ENCODE measurements at places on chromosomes 1 and 21.

DNA sequence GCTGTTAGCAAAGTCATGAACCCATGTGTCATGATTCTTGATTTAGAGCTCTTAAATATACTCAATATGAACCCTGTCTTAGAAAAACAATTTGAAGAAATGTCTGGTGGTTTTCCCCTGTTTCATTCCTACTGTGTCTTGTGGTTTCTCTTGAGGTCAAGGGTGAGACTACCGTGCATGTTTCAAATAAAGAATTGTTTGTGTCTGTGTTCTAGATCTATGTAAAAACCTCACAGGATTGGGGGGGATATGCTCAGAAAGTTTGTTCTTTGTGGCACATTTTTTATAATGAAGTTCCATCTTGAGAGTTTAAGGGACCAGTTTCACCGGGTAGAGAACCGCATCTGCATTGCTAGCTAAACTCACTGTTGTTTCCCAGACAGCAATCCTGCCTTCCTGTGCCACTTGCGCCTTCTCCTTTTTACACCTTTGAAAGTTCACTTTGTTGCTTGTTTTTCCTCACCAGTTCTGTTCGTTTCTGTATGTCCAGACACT, 30.9 kb upstream of the CACYBP start:
- DNase-seq, result peak; percentile 93

DNA sequence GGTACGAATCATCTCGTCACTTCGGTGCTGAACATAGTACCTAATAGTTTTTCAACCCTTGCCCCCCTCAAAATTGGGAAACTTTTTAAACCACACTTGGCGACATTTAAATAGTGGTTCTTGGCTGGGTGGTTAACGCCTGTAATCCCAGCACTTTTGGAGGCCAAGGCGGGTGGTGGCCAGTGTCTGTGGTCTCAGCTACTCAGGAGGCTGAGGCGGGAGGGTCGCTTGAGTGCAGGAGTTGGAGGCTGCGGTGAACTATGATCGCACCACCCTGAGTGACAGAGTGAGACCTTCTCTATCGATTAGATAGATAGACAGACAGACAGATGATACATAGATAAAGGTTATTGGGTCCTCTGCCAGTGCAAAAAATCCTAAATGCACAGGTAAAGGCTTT, 55.5 kb upstream of the RASAL2 start:
- DNase-seq, result no peak

GRCh38 chr1:21324368-21325141, 34.3 kb upstream of the ECE1 start:
- DNase-seq, result no peak

- DNase-seq, result no peak
These were observed 161.7 kb downstream of the PBX1 start for GRCh38 chr1:164720440-164721227.

- DNase-seq, result no peak
These were observed 20.9 kb downstream of the TRABD2B start for GRCh38 chr1:47976267-47976666.

DNA sequence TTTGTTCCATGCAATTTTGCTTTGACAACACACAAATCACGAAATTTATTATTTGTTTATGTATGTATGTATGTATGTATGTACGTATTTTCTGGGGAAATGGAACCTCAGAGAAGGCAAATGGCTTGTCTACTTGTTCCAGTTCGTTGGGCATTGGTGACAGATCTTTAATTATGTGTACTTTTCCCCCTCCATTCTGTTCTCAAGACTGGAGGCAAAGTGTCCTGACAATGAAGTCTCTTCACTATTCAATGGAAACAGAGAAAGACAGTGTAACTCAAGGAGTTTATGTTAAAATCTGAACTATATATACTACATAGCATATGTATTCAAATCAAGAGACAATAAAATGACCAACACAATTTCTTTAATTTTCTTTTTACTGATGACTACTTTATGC, 245.7 kb upstream of the PTBP2 start:
- DNase-seq, result no peak

DNA sequence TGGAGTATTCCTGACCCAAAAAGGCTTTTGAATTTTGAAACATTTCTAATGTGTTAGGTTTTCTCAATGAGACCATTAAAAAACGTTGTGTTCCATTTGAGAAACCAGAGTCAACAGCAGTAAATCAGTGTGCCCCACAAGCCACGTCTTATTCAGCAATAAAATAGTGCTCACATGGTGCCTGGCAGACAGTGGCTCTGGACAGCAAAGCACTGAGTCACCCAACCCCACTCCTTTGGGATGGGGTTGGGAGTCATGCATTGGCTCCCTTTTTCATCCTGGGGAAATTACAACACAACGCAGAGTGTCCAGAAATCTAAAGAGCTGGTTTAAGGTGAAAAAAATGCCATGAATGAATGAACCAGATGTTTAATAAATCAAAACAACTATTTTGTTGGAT, 46.5 kb downstream of the KCNJ15 start:
- DNase-seq, result no peak

DNA sequence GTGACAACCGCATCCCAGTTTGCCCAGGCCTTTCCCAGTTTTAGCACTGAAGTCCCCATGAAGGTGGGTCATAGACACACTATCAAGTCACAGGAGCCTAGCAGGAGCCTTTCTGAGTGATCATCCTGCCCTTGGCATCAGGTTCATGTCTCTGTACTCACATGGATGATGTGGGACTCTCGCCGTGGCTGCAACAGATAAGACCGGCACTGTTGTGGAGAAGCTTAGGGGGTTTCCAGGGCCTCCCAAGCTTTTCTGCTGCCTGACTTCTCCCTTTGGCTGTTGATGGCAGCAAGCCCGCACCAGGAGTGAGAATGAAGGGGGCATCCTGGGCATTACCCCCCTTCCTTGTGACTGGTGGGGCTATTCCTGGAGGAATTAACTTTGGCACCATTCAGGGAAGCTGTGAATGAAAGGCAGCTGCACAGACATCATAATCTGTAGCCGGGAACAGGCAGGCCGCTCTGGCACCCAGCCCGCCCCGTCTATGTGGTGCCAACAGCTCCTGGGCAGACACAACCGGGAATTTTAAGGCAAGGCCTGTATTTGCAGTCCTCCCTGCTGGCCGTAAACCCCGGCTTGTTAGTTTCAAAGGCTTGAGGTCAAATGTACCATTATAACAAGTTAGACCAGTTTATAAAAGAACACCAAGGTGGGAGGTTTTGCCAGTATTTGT, 148.6 kb downstream of the HUNK start:
- no peak for DNase-seq

DNA sequence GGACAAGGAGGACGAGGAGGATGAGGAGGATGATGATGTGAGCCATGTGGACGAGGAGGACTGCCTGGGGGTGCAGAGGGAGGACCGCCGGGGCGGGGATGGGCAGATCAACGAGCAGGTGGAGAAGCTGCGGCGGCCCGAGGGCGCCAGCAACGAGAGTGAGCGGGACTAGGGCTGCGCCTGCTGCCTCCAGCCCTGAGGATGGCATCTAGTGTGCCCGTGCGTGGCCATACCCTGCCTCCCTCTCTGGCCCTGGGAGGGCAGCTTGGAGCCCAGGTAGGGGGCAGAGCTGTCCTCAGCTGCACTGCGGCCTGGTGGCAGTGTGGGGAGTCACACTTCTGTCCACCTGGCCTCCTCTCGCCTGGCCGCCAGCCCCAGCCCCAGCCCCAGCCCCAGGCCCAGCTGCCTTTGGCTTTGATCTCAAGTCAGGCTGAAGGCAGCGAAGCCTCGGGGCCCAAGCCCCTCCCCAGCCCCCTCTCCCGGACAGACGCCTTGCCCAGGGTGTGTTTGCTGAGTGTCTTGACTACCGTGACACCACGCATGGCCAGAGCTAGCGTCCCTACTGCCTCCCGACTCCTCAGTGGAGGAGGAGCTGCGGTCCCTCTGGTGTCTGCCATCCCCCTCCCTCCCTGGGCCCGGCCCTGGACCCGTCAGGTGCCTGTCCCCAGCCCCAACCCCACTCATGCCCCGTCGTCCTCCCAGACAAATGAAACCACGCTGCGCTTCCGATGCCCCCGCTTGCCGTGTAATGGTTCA, 155.2 kb downstream of the PEX14 start:
- no peak for DNase-seq

DNA sequence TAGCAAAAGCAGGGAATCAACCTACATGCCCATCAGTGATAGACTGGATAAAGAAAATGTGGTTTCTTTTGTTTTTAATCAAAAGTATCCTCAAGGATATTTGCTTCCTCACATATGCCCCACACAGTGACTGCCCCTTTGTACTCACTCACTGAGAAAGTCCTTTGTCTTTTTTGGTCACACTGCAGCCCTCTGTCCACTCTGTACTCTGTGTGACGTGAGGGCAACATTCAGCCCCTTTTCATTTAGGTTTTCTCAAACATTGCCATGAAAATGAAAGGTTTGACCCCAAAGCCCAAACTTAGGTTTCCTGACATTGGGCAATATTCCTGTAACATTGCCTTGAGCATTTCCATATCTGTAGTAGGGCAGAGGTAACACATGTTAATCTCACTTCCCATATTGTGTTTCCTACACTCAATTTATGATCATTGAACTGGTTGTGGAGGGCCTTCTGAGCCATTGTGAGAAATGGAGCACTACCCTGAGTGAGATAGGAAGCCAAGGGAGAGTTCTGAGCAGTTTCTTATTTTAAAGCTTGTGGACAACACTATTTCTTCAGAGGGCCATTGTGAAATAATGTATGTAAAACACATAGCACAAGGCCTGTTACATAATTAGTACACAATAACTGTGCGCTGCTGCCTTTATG, 501.9 kb upstream of the C1orf87 start:
- no peak for DNase-seq

GRCh38 chr1:36287595-36287994, 18.6 kb upstream of the SH3D21 start:
- DNase-seq, result no peak

GRCh38 chr21:45630876-45631275, 12.6 kb upstream of the PCBP3 start:
- no peak for DNase-seq

- DNase-seq, result no peak
These were observed 132.7 kb downstream of the RUNX1 start for GRCh38 chr21:34916446-34916845.
